ENCODE measurements at places on chromosomes 3 and 15.

DNA sequence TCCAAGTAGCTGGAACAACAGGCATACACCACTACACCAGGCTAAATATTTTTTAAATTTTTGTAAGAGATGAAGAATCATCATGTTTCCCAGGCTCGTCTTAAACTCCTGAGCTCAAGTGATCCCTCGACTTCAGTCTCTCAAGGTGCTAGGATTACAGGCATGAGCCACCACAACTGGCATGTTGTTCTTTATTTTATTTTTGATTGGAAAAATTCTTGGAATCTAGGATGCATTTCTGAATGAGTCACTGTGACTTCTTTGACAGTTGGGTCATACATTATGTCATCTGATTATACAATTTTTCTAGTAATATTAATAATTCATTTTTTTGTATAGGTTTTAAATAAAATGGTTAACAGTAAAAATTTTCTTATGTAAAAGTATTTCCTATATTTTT lies 870.2 kb downstream of the SI start:
- DNase-seq: peak; percentile 0

- DNase-seq: peak; percentile 49
Measured at GRCh38 chr3:107943786-107944523, 146.9 kb downstream of the CD47 start.

- peak; percentile 69 for DNase-seq
Measured at GRCh38 chr15:39094116-39094515, 486.8 kb upstream of the THBS1 start.

- DNase-seq: no peak
Measured at GRCh38 chr3:52121813-52122212, 32.4 kb downstream of the POC1A start.

- DNase-seq: no peak
Measured at GRCh38 chr3:162863579-162863978, 1367.0 kb downstream of the OTOL1 start.

DNA sequence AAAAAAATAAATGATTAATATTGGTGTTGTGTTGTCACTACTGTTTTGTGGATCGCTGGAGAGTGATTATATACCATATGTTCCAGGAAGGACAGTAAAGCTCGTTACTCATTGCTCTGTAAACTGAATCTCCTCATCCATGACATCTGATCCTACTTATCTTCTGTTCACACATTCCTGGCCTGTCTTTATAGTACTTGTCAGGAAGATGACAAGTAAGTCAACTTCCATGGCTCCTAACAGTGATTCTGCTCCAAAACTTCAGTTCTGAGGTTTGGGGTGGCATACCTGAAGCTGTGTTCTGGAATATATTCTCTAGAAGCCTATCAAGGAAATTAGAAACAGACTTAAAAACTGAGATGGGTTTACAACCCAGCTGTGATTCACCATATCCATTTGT lies 288.9 kb downstream of the ZBBX start:
- peak; percentile 54 for DNase-seq

DNA sequence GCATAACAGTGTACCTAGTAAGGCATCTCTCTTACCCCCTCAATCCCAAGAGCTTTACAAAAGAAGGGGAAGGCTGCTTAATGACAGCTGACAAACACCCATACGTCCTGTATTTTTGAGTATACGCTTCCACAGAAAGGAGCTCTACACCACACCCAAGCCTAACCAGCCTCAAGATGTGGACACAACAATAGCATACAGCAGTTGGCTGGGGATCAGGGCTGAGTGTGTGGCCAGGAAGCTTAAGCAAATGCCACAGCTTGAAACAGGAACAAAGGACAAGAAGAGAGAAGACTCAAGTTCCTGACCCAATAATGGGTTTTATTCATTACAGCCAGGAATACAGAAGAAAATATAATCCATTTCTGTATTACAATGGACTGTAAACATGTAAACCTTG lies 6.9 kb downstream of the HEXA start:
- DNase-seq: no peak

DNA sequence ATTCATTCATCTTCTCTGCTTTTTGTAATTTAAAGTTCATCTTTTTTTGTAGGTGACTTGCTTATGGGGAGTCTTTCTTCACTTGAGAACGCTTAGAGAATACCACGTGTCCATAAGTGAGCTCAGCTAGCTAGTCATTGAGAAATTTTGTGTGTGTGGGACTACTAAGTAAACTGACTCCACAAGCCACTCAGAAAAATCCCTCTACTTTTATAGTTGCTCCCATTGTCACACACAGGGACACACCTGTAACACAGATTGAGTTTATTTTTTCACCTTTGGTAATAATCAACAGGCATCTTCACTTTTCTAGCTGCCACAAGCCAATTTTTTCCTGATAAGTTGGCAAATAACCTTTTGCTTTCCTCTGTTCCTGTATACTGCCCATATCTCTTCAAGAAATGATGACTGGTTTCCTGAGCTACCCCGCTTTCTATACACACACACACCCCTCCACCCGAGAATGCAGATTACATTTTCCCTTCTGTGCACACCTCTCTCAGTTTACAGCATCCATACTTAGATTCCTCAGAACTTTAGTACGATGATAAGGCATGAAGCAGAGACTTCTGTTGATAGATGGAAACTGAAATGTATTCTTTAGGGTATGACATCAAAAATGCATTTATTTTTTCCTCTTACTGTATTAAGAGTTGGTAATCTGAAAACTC lies 4.6 kb downstream of the TSC22D2 start:
- DNase-seq: peak; percentile 71

DNA sequence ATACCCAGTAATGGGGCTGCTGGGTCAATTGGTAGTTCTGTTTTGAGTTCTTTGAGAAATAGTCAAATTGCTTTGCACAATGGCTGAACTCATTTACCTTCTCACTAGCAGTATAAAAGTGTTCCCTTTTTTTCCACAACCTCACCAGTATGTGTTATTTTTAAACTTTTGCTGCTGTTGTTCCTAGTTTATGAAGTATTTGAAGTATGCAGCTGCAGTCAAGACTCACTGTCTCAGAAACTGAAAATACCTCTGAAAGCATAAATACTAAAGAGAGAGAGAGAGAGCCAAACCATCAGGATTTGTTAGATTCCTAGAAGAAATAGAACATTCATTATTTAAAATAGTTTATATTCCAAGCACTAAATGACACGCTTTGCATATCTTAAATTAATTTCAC lies 764.2 kb downstream of the NTRK3 start:
- peak; percentile 10 for DNase-seq

GRCh38 chr3:128007033-128007424 lies 45.2 kb upstream of the SEC61A1 start:
- DNase-seq: no peak

DNA sequence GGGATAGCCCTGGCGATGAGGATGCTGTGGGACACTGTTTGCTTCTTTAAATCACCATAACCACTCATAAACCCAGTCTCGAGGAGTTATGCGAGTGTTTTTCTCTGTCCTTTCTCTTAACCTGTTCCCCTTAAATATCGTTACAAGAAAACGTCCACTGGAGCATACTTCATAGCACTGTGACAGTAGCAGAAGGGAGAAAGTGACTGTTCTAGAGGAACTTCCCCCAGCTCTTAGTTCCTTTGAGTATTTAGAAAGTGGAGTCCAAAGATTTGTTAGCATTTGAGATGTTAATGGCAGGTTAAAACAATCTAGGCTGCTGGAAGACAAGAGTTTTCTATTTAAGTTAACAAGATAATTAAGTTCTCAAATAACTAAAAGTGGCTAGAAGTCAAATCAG lies 142.0 kb downstream of the GADL1 start:
- DNase-seq: no peak

- peak; percentile 21 for DNase-seq
Measured at GRCh38 chr15:38373016-38373415, 80.9 kb upstream of the FAM98B start.

GRCh38 chr3:186368176-186368575 lies 6.1 kb upstream of the DGKG start:
- no peak for DNase-seq

GRCh38 chr3:81462921-81463320 lies 298.5 kb downstream of the GBE1 start:
- peak; percentile 54 for DNase-seq

- peak; percentile 58 for DNase-seq
Measured at GRCh38 chr15:65032801-65033537, 3.5 kb upstream of the MTFMT start.

- no peak for DNase-seq
Measured at GRCh38 chr3:16406579-16406978, 106.9 kb downstream of the RFTN1 start.

- peak; percentile 92 for DNase-seq
Measured at GRCh38 chr3:124260206-124260915, 268.4 kb upstream of the ROPN1 start.

DNA sequence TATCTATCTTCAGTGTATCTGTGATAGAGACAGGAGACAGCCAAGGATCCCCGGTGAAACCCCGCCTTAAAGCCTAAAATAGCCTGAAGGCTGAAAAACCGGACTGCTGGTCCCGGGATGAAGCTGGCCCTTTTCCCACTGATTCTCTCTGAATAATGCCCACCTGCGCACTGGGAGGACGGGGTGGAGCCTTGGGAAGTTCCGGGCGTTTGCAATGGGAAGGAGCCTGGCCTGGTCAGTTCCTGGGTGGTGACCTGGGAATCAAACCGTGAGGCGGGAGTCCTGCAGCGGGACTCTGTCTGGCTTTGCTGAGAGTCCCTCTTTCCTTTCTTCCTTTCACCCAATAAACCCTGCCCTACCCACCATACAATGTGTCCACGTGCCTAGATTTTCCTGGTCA lies 157.9 kb downstream of the C3orf38 start:
- no peak for DNase-seq

GRCh38 chr3:49378249-49378895 lies 20.2 kb upstream of the GPX1 start:
- peak; percentile 86 for DNase-seq

GRCh38 chr3:176587089-176587488 lies 610.2 kb downstream of the TBL1XR1 start:
- no peak for DNase-seq

DNA sequence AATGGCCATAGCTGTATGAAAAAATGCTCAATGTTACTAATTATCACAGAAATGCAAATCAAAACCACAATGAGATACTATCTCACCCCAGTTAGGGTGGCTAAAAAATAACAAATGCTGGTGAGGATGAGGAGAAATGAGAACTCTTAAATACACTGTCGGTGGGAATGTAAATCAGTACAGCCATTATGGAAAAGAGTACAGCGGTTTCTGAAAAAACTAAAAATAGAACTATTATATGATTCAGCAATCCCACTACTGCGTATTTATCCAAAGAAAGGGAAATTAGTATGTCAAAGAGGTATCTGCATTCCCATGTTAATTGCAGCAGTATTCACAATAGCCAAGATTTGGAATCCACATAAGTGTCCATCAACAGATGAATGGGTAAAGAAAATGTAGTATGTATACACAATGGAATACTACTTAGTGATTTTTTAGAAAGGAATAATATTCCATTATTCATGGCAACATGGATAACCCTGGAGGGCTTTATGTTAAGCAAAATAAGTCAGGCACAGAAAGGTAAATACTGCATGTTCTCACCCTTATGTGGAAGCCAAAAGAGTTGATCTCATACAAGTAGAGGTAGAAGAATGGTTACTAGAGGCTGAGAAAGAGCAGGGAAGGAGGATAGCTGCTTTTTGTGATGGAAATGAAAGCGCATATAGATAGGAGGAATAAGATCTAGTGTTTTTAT lies 35.0 kb downstream of the SERP1 start:
- DNase-seq: peak; percentile 36

DNA sequence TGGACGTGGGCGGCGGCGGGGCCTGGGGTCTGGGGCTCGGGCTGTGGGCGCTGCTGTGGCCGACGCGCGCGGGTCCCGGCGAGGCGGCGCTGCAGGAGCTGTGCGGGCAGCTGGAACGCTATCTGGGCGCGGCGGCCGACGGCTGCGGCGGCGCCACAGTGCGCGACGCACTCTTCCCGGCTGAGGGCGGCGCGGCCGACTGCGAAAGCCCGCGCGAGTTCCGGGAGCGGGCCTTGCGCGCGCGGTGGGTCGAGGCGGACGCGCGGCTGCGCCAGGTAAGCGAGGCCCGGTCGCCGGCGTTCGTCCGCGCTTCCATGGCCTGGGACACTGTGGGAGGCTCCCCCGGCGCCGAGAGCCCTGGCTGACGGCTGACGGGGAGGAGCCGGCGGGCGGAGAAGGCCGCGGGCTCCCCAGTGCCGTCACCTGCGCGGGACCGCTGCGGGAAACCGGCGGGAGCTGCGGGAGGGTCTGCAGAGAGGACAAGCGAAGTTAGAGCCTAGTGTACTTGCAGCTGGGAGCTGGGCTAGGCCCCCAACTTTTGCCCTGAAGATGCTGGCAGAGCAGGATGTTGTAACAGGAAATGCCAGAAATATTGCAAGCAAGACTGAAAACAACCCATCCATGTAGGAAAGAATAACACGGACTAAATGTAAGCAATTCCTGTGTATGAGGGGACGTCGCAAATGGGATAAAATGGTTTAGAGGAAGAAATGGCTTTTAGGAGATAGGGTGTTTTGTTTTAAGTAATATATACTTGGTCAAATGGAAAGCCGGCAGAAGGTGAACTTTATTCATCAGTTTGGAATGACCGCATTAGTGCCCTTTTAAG lies 847 bp downstream of the WHAMM start:
- DNase-seq: peak; percentile 73

- peak; percentile 92 for DNase-seq
Measured at GRCh38 chr3:60316121-60316797, 935.0 kb downstream of the FHIT start.

DNA sequence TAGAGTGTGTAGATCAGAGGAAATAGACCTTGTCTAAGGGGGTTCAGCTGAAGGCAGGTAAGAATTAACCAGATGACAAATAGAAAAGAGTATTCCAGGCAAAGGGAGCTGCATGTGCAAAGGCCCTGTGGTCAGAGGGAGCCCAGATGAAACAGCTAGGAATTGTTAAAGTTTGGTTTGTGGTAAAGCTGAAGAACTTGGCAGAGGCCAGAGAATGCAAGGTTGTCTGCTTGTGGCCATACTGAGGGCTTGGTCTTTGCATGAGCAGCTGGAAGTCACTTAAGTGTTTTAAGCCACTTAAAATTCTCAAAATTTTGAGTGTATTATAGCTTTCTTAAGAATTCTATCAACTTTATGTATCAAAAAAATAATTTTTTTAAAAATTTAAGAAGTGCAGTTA lies 116.5 kb downstream of the NEK10 start:
- no peak for DNase-seq

DNA sequence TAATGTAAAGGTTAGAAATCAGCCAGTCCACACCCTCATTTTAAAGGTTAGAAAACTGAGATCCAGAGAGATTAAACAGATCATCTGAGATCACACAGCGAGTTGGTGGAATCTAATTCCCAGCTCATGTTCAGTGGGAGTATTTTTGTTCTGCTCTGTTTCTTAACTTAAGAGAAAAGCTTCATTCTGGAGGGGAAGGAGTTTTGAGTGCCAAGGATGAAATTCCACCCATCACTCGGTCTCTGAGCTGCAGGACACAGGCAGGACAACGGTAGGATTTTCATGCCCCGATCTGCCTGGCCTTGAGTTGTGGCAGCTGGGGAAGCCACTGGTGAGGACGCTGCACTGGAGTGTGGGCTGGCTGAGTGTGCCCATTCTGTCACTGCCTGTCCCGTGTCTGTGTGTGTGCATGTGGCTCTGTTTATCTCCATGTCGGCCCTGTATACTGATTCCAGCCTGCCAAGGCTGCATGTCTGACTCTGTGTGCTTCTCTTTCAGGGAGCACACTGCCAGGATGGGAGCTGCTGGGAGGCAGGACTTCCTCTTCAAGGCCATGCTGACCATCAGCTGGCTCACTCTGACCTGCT lies 94.3 kb downstream of the CEMIP start:
- no peak for DNase-seq

- peak; percentile 70 for DNase-seq
Measured at GRCh38 chr15:95127356-95127755, 896.0 kb downstream of the MCTP2 start.

Data from fibroblast of skin of right biceps (primary cell).